ENCODE measurements at places on chromosomes 4 and X. TPM values are rescaled to one million over a fixed set of nuclear protein-coding genes. Genes with fewer than 3 reads are reported as not detected.
A peak's percentile ranks its signal among the peaks of the same experiment; 100 is the strongest.

NEIL3 gene
- total RNA-seq = 2.4 TPM

KIF4A gene
- 0.23 TPM for total RNA-seq

N4BP2 gene
- total RNA-seq = 22.4 TPM

TAF7L gene
- total RNA-seq = not detected

CXCL10 gene
- total RNA-seq = not detected

EDNRA gene
- not detected for total RNA-seq

DEFB131A gene
- not detected for total RNA-seq

ABLIM2 gene
- 4.1 TPM for total RNA-seq

SH2D1A gene
- total RNA-seq = 29.1 TPM

DNA sequence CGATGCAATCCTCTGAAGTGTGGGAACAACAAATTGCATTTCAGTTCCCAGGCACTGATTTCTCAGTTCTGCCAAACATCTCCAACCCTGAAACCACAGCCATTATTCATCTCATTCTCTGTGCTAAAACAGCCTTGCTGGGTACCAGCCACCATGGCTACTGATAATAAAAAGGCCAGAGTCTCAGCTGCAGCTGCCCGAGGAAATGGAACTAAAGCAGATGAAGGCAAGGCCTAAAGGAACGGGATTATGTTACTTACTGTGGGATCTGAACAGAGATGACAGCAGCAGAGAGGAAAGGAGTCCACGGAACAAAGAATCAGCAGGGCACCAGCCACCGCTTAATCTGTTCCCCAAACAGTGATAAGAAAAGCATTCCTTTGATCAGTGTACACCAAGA is 155.7 kb downstream of the PAPSS1 start:
- DNase-seq = no peak

- no peak for DNase-seq
Measured at GRCh38 chrX:115018040-115018647, 728 bp upstream of the IL13RA2 start.

DNA sequence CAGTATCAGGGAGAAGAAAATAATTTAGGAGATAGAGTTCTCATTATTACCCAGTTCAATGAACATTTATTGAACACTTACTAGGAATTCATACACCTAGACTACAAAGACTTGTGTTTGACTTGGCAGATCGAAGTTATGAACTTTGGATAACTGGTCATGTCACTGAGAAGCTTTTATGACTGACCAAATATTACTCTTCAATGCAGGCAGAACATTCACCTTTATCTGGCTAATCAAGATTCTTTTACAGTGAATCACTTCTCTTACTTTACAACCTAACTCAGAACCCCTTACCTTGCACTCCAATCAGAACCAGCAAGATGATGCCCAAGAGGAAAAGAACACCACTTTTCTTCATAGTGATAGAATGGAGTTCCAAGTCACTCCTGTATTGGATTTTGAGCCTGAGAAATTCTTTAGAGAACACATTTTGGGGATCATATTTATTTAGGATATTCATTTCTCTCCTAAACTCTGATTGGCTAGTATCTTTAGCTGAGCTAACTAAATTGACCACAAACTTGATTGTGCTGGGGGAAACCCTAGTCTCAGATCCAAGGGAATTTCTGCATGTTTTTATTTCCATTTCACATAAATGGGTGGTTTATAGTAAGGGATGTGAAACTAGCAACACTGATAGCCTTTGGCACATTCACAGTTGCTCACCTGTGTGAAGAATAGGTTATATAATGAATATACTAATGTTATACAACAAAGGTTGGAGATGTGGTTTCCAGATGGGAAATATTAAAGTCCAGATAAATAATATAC is at the start of gene CXCL9:
CXCL9 (minus strand) TSS at position 421 of the 774 bp plus-strand sequence; CDS start at position 361, 60 bp downstream.
- no peak for DNase-seq

DNA sequence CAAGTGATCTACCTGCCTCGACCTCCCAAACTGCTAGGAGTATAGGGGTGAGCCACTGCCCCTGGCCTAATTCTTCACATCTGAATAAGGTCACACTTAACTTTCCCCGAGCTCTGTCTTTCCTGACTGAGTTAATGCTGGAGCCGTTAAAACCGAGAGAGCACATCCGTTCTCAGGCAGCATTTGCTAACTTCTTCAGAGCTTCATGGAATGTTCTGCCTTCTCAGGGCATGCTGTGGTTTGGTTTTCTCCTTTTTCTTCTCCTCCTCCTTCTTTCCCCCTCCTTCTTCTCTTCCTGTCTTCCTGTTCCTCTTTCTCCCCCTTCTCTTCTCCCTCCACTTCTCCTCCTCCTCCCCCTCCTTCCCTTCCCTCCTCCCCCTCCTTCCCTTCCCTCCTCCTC is 119.9 kb downstream of the ASMT start:
- DNase-seq = no peak

DNA sequence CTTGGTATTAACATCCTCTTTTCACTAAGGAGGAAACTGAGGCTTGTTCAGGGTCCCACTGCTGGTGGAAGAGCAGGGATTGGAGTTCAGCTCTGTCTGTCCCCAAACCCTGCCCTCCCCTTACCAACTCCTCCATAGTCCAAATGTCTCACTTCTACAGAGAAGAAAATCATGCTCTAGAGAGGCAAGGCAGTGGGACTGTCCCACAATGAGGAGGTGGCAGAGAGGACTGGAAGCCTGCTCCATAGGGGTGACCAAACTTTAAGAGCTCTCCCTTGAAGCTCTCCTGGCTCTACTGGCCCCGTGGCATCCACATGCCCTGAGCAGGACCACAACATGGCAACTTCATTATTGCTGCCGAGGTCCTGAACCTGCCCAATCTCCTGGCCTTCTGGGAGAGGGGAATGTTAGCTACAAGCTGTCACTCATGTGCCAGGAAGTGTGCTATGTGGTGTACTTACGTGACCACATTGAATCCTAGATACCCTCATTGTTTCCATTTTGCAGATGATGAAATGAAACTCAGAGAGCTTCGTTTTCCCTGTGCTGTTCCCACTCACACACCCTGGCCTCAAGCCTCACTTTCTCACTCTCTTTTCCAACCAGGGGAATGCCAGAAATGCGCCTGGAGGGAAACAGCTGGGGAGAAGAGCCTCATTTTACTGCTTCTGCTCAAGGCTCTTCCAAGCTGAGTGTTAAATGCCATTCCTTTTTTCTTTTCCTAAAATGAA is 71.5 kb downstream of the ANAPC4 start:
- no peak for DNase-seq

- DNase-seq = no peak
Measured at GRCh38 chr4:2599304-2599654, 62.8 kb downstream of the FAM193A start.

GRCh38 chrX:71859637-71860036 is 51.0 kb upstream of the NHSL2 start:
- no peak for DNase-seq

DNA sequence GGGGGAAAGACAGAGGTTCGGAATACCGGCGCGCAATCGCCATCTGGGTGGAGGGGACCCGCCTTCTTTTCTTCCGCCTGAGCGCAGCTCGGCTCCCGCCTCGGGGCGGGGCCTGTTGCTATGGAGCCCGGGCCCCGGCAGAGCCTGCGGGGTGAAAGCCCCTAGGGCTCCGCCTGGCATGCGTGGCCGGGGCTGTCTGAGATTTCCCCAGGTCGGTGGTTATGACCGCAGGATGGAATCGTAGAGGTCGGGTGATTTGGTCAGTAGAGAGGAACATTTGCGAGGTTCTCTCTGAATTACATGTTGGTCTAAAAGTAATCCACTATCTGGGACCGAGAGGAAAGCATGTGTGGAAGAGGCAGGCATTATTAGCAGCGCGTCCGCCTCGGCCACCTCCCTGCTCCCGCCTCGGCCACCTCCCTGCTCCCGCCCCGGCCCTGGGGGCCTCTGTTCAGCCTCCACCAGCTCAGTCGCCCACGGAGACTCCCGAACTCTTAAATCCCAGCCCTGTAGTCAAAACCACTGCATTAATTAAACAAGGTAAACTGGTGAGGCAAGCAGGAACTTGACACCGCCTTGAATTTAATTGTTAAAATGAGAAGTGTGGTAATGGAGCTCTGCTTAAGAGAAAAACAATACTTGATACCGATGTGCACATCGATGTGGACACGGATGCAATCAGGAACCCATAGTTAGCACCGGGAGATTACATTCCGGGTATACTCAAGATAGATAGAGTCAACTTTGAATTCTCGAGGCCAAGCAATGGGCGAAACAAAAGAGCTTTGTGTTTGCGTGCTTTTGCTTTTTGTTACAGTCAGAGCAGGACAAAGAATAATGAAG is 45.2 kb downstream of the TRIM2 start:
- DNase-seq = peak; percentile 82

DNA sequence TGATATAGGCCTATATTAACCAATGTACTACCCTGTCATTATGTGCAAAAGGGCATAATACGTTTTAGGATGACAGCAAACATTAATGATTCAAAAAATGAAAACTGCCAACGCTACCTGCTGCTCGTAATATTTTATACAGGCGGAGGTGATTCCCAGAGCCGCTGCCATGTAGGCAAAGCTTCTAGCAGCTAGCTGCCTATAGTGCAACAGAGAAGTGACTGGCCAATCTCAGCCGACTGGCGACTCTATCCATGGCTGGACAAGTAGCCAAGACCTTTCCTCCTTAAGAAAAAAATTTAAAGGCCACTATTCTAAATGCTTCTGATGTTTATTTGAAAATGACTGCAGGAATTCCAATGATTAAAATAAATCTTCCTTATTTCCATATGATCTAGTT is 1.9 kb downstream of the PPARGC1A start:
- no peak for DNase-seq

GRCh38 chr4:38011511-38012162 is 51.4 kb downstream of the PTTG2 start:
- DNase-seq = no peak

DNA sequence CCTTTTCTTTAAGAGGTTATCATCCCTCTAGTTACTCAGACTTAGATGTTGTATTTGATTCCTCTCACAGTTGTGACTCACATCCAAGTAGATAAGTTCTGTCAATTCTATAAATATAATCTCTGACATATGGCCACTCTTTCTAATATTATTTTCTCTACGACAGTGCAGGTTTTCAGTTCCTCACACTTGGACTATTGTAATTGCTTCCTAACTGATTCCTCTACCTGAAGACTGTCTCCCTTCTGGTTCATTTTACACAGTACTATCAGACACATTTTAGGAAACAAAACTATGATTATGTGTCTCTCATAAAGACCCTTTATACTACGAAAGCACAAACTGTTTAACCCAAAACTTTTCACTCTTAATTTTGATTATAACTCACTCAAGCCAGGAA is 31.3 kb upstream of the GNRHR start:
- no peak for DNase-seq

- no peak for DNase-seq
Measured at GRCh38 chr4:21451032-21451431, 497.5 kb downstream of the KCNIP4 start.

DNA sequence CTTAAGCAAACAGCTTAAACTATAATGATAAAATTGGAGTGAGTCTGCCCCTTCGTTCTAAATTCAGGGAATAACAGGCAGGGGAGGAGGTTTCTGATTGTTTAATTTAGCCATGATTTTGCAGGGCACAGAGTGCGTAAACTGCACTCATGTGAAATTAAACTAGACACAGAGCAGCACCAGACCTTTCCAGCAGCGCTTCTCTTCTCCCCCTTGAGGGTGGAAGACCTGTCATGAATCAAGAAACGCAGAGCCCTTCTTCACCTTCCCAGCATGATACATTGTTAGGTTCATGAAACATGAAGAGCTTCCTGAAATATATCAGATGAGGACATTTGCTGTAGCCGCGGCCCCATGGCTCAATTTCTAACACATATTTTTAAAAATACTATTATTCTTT is 63.1 kb downstream of the FAM114A1 start:
- no peak for DNase-seq

DNA sequence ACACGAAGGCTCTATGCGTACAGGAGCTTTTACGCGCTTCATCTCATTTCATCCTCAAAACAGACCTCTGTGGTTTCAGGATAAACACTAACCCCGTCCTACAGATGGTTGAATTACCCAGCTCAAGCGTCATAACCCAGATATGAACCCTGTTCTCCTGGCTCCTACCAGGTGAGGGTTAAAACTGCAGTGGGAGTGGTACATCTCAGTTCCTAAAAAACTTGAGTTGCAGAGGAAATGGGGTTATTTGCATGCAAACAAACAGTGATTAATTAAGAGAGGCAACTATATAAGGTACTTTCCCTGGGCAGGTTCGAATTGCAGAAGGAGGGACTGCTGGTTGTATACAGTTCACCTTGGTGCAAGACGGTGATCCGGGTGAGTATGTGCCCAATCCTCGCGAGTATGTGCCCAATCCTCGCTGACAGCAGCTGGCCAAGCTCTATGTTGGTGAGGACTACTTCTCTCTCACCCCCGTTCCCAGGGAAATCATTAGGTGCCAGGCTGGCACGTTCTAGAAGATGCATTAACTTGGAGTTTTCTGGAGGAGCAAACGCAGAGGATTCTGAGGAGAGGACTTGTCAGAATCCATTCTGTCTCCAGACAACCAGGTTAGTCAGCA is 72.6 kb downstream of the FHDC1 start:
- no peak for DNase-seq

- no peak for DNase-seq
Measured at GRCh38 chr4:73707918-73708577, 32.3 kb upstream of the CXCL8 start.

- no peak for DNase-seq
Measured at GRCh38 chrX:122625239-122625638, 558.8 kb upstream of the GRIA3 start.

GRCh38 chr4:98643755-98644154 is 14.7 kb downstream of the TSPAN5 start:
- no peak for DNase-seq

DNA sequence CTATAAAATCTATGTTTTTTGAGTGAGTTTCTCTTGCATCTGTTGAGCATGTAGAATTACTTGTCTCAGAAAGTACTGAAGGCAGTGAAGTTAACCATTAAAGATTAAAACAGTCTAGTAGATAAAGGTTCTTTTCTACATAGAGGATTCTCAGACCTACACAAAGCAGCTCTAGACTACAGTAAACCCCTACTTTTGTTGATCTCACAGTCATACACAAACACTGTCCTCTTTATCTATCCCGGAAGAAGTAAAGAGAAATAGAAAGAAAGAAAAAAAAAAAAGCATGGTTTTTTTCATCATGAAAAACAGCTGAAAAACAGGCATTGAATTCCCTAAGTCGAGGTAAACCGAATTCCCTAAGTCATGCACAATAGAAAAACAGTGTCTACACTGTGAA is 58.6 kb downstream of the COL25A1 start:
- no peak for DNase-seq

DNA sequence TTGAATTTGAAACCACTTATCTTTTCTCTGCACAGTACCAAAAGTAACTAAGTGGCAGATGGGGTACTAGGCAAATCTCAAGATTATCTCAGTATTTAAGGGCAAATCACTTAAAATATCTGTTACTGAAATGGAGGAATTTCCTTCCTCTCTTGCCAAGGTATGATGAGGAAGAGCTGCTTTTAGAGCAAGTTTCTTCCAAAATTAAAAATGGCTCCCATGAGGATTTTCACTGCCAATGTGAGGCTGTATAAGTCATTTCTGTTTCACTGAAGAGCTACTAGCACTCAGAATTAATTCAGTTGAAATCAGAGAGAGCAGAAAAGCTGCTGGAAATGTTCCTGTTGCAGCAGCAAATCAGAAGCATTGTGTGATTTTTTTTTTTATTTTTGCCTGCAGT is 43.4 kb downstream of the GABRB1 start:
- DNase-seq = no peak
